HS-5 (cell line): ENCODE measurements at places on chromosomes 11 and 22.

DNA sequence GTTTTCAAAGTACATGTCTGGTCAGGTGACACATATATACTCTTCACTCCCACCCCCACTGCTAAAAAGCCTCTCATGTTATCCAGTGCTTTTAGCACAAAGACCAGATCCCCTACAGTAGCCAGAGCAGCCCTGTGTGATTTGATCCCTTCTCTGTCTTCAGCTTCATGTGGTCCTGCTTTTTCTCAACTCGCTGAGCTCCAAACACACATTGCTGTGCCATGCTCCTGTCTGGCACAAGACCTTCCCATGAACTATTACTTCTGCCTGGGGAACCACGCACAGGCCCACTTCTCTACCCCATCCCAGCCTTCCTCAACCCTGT lies 127.1 kb downstream of the RASSF10 start:
- no peak for DNase-seq

DNA sequence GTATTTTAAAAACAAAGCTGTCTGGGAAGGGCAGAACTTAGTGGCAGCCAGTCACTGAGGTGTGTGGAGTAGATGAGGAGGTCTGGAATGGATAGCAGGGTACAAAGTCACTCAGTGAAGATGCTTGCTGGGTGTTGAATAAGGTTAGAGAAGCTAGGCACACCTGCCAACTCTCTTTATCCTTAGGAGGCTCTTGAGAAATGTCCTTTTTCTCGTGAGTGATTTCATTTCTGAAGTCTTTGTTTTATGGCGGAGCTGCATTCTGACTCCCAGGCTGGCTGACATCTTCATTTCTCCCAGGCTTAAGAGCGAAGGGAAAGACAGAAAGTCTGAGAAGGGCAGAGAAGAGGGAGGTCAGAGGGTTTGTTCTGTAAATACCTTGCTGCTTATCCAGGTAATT lies 31.0 kb downstream of the CECR2 start:
- DNase-seq, result no peak

GRCh38 chr11:27653990-27654758 lies 46.1 kb downstream of the BDNF start:
- no peak for DNase-seq

DNA sequence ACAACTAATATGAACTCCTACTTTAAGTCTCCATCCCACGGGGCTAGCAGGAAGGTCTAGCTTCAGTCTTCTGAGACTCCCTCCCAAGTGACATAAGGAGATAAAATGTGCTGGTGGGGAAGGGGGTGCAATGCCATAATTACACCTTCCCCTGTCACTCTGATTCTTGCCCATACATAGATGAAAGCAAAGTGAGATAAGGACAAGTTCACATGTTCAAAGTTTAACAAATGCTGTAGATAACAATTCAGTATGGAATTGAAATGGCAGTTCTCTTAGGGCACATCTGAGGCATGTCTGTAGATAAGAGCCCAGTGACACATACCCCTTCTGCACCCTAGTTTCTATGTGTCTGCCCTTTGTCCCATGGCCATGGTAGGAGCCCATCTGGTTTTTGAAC lies 38.2 kb upstream of the PANX1 start:
- no peak for DNase-seq

GRCh38 chr22:42178910-42179519 lies 48.4 kb upstream of the CYP2D6 start:
- no peak for DNase-seq

GRCh38 chr11:70573701-70574151 lies 175.4 kb downstream of the CTTN start:
- DNase-seq, result no peak
